Testis (tissue), 5 donors: ENCODE measurements at places on chromosomes 6 and 20. TPM values are rescaled to one million over a fixed set of nuclear protein-coding genes. Genes with fewer than 3 reads are reported as not detected.
A peak's percentile ranks its signal among the peaks of the same experiment; 100 is the strongest.

GRCh38 chr6:27862396-27863066, 49.7 kb downstream of the OR2B2 start:
- H3K4me3 ChIP-seq, result no peak overlapping the region
- H3K4me1 ChIP-seq, result peaks cover 21% of the 10 kb centered on the region
- no peaks in the 10 kb centered on the region for H3K27me3 ChIP-seq
- peak; percentile 28 for DNase-seq

DNA sequence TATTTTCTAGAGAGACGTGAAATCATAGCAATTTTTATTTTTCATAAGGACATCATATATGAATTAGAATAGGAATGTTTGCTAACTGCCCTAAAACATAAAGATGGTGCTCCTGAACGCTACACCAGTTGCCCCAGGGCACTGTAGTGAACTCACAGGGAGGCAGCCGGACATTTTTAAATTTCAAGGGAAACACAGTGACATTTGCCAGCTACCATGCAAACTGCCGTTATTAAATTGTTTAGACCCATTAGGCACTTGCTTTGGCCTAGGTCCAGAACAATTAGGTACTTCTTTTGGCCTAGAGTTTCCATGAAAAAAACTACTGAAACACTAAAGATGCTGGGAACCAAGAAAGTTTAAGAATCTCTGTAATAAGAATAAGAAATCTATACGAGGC, 24.9 kb upstream of the CFAP206 start:
- no peaks in the 10 kb centered on the region for H3K4me1 ChIP-seq
- H3K27me3 ChIP-seq, result no peaks in the 10 kb centered on the region
- H3K4me3 ChIP-seq, result no peak overlapping the region
- DNase-seq, result no peak

DNA sequence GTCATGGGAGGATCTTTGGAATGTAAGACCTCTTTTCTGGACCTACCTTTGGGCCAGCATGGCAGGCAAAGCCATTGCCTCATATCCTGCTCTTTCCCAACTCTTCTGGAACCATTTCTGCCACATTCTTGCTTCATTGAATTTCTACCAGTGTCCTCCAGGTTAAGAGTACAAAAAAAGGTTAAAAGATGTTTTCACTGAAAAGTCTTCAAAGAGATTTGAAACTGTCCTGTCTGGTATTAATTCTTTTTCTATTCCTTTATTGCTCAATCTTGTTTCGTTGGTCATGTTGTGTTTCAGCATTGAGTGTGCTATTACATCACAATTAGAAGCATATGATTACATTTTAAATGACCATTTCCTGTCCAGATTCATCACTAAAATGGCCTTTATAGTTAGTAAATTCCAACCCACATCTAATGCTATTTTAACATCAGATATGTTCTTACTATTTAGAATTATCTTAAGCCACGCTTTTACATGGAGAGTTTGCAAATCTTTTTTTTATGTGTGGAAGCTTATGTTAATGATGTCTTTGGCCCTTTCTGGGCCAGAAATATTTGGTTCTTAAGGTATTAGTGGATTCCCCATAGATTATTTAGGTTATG, 450.9 kb downstream of the GJA1 start:
- H3K4me1 ChIP-seq, result no peaks in the 10 kb centered on the region
- no peak overlapping the region for H3K4me3 ChIP-seq
- H3K27me3 ChIP-seq, result no peaks in the 10 kb centered on the region
- no peak overlapping the region for H3K27ac ChIP-seq
- DNase-seq, result no peak
- no peaks in the 10 kb centered on the region for H3K36me3 ChIP-seq

GRCh38 chr6:89368107-89368506, 15.6 kb upstream of the UBE2J1 start:
- H3K27me3 ChIP-seq, result no peaks in the 10 kb centered on the region
- no peaks in the 10 kb centered on the region for H3K4me1 ChIP-seq
- no peaks in the 10 kb centered on the region for H3K36me3 ChIP-seq
- peak; percentile 82 for DNase-seq

DNA sequence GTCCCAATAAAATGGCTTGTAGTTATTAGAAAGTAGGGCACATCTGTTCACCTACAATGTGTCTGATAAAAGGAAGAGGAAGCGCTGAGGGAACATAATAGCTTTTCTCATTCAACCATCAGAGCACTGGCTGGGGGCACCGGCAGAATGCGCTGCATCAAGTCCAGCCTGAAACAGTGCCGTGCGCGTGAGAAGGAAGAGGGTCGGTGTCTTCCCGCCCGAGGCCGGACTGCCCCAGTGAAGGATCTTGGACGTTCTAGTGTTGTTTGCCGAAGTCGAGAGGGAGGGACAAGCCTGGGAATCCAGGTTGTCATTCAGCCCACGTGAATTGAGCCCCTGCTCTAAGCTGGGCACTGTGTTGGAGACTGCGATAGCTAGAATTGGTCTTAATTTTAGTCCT, 61.7 kb upstream of the MPC1 start:
- no peak for DNase-seq
- no peaks in the 10 kb centered on the region for H3K27me3 ChIP-seq
- no peaks in the 10 kb centered on the region for H3K4me1 ChIP-seq
- H3K27ac ChIP-seq, result no peak overlapping the region

GRCh38 chr6:168332020-168332419, 12.4 kb upstream of the DACT2 start:
- no peaks in the 10 kb centered on the region for H3K27me3 ChIP-seq
- no peaks in the 10 kb centered on the region for H3K4me1 ChIP-seq
- DNase-seq, result no peak
- no peak overlapping the region for H3K4me3 ChIP-seq
- H3K27ac ChIP-seq, result no peak overlapping the region

DNA sequence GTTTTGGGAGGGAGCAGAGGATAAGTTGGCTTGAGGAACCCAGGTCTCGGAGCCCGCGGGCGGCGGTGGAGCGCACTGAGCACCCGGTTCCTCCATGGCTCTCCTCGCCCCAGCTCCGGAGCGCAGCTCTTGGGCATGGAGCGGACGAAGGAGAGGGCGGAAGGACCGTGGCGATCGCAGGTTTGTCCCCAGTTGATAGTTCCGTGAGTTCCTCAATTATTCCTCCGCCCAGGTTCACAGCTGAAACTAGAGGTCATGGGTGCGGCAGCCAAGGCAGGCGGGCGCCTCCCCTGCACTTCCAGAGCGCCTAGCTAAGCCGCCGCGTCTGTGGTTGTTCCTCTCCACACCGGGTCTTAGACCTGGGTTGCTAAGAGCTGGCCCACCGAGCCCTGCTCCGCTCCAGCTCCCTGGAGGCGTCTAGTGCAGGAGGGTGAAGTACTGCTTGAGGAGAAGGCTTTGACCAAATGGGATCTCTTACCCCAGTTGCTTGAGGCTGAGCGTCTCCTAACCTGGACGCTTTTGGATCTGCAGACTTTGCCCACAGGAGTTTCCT, at the start of gene HTR1B:
Gene HTR1B, minus strand, starts transcription at position 184 of the 553 bp plus-strand sequence. Its CDS starts 88 bp downstream, at position 96.
- H3K4me1 ChIP-seq, result peaks cover 4% of the 10 kb centered on the region
- no peaks in the 10 kb centered on the region for H3K27me3 ChIP-seq
- no peak within 1 kb of the TSS for H3K27ac ChIP-seq
- peak; percentile 61 for DNase-seq
- peak within 1 kb of the TSS; percentile 49 for H3K4me3 ChIP-seq

DNA sequence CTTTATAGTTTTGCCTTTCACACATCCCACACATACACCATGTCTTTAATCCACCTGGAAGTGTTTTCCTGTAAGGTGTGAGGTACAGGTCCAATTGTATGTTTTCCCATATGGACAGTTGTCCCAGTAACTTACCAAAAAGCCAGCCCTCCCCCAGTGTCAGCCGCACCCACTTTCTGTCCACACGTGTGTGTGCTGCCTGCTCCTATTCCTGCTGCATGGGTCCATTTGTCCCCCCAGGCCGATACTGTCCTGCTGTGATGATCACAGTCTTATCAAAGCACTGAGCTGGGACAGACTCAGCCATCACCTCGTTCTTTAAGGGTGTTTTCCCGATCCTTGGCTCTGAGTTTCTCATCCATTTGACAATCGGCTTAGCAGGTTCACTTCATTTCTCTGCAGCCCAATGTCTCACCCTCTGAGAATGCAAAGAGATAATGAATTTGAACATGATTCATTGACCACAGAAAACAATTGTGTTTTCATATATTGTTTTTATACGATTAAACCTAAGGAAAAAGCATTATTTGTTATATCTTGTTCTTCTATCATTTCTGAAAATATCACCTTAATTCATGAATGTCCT, 9.6 kb downstream of the VSX1 start:
- no peaks in the 10 kb centered on the region for H3K4me1 ChIP-seq
- H3K27me3 ChIP-seq, result no peaks in the 10 kb centered on the region
- DNase-seq, result no peak
- H3K27ac ChIP-seq, result no peak overlapping the region
- no peaks in the 10 kb centered on the region for H3K36me3 ChIP-seq
- no peak overlapping the region for H3K4me3 ChIP-seq

DNA sequence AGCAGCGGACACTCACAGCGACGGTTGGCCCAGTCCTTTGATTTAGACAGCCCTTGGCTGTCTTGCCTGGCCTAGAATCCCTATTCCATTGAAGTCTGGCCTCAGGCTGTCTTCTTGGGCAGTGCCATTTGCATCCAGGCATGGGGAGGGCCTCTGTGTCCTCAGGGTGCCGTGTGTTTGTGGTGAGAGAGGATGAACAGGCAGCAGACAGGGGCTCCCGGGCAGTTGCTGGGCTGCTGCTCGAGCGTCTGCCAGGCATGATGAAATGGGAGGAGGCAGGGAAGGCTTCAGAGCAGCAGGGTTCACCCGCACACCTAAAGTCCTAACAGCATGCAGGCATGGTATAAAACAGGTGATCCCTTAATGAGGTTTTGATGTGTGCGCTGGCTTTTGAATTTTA, 126.9 kb downstream of the SOBP start:
- no peak overlapping the region for H3K27ac ChIP-seq
- H3K36me3 ChIP-seq, result no peaks in the 10 kb centered on the region
- H3K4me1 ChIP-seq, result peaks cover 8% of the 10 kb centered on the region
- no peaks in the 10 kb centered on the region for H3K27me3 ChIP-seq
- no peak for DNase-seq

- no peaks in the 10 kb centered on the region for H3K36me3 ChIP-seq
- H3K4me1 ChIP-seq, result peaks cover 5% of the 10 kb centered on the region
- H3K27me3 ChIP-seq, result no peaks in the 10 kb centered on the region
- no peak overlapping the region for H3K4me3 ChIP-seq
- H3K27ac ChIP-seq, result no peak overlapping the region
Observed at GRCh38 chr20:49471397-49471796, 11.1 kb downstream of the KCNB1 start.

DNA sequence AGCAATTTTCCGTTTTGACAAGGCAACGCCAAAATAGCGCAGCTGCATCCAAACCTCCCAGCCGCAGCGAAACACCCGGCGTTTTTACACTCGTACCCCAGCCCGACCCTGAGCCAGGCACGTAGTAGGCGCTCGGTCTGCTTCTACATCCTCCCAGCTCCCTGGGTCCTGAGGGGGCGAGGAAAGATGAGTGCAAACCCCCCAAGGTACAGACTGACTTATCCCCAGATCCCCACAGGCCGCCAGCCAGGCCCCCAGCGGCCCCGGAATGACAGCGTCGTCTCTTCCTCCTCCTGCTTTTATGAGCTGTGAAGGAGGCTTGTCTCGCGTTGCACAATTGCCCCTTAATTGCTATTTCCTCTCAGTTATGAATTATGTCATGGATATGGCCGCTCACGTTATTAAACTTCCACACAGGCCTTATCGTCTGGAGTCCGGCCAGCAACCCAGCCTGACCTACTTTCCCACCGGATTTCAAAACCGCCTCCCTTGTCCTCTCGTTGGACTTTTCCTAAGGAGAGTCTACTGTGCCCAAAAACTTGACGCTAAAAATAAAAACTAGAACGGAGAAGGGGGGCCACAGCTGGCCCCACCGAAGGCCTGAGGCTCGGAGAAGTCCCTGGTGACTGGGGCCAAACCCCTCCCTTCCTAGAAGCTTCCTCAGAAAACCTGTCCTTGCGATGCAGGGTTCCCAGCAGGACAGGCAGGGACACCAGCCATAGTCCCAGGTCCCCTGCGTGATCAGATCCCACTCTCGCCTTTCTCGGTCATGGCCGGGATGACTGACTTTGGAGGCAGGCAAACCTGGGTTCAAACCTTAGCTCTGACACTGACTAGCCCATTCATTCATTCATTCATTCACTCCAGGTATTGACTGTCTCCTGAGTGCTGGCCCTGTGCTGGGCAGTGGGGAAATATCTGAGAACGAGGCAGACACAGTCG, 130.9 kb upstream of the PTPN1 start:
- H3K4me1 ChIP-seq, result peaks cover 30% of the 10 kb centered on the region
- DNase-seq, result peak; percentile 95
- peak overlapping the region; percentile 20 for H3K27ac ChIP-seq
- H3K36me3 ChIP-seq, result no peaks in the 10 kb centered on the region
- no peak overlapping the region for H3K4me3 ChIP-seq

GRCh38 chr20:37202267-37202943, 23.1 kb upstream of the MROH8 start:
- H3K27ac ChIP-seq, result no peak overlapping the region
- H3K4me1 ChIP-seq, result peaks cover 3% of the 10 kb centered on the region
- no peaks in the 10 kb centered on the region for H3K27me3 ChIP-seq
- H3K4me3 ChIP-seq, result no peak overlapping the region
- no peaks in the 10 kb centered on the region for H3K36me3 ChIP-seq

GMNN gene
- total RNA-seq, result 37.4 TPM

LPIN3 gene
- 13.6 TPM for total RNA-seq

STMN3 gene
- total RNA-seq, result 16.5 TPM

MSH5 gene
- total RNA-seq, result 135 TPM

PFDN6 gene
- 56.2 TPM for total RNA-seq

FOXC1 gene
- total RNA-seq, result 9.4 TPM

CLPSL2 gene
- not detected for total RNA-seq
